ENCODE measurements at places on chromosomes 7 and 10.

- no peak for DNase-seq
Observed at GRCh38 chr10:42959833-42960232, 117.0 kb upstream of the RET start.

GRCh38 chr7:27835376-27835775, 95.4 kb downstream of the TAX1BP1 start:
- DNase-seq, result no peak

- DNase-seq, result peak; percentile 24
Observed at GRCh38 chr10:5434017-5434753, 21.8 kb downstream of the NET1 start.

DNA sequence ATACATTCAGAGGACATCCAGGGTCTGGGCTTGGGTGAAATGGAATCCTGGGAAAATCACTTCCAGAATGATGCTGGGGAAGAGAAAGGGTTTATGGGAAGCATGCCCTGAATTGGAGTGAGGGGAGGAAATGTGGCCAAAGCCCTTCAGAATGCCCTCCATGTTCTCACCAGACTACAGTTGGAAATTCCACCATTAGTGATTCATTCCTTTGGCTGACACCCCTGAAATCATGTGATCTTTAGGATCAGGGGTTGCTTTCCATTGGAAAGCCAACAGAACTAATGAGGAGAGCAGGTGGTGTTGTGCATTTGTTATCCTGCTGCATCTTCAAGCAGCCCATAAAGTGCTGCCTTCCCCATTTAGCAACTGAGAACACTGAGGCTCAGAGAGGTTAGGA, 20.8 kb upstream of the RADIL start:
- DNase-seq, result no peak

GRCh38 chr10:48254750-48255512, 19.6 kb downstream of the FRMPD2 start:
- no peak for DNase-seq

DNA sequence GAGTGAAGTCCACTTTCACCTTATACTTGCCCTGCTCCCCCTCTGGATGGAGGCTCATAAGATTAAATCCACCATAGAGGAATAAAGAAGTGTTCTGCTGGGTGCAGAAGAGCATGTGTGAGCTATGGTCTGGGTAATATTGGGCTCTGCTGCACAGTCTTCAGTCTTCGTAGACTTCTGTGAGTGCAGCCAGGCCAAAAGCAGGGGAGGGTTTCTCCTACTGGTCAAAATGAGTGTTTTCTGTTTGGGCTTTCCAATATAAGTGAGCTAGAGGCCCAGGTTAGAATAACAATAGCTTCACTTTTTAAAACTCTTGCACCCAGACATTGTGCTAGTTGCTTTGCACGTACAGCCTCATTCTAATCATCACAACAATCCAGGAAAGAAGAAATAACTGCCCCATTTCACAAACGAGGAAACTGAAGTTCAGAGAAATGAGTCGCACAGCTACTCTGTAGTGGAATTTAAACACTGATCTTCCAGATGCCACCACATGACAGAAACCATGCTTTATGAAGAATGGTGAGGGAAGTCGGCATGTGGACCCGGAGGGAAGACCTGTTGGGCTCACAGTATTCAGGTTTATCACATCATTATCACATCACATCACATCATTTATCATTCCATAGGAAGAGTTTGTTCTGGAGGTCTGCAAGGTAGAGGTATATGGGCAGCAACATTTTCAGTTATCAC, 23.8 kb upstream of the MSMB start:
- DNase-seq, result no peak

DNA sequence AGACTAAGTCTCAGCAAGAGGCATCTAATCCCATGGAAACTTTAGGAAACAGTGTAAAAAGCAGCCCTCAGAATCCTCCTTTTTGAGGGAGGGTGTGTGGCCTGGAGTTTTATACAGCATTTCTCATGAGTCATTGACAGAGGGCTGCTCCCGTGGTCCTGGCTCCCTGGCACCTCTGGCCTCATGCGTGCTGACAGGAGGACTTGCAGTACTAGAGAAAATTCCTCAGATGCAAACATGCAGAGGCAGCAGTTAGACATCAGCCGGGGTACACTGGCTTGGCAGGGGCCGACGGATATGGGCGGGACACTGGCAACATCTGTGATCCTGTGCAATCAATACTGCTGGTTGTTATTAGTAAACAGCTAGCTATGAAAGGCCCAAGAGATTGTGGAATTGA, 925.1 kb upstream of the CELF2 start:
- no peak for DNase-seq

- peak; percentile 43 for DNase-seq
Observed at GRCh38 chr7:95725205-95725604, 47.1 kb upstream of the DYNC1I1 start.

GRCh38 chr7:93048136-93048930, 69.4 kb downstream of the SAMD9 start:
- no peak for DNase-seq

GRCh38 chr7:13641714-13642113, 347.8 kb downstream of the ETV1 start:
- DNase-seq, result no peak

DNA sequence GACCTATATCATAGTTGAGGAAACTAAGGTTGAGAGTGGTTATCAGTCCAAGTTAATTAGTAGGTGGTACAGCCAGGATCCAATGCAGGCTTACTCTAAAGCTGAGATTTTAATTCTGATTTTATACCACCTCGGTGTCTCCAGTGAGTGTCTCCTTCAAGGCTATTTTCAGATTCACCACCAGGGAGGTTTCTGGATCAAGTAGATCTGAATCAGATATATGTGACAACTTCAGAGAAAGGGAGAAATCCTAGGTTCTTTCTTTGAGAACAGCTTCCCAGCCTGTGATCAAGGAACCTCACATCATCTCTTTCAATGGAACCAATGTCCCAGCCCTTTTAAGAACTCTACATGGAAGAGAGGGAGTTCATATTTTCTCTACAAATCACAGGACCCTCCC, 429.2 kb downstream of the SORCS3 start:
- DNase-seq, result no peak

DNA sequence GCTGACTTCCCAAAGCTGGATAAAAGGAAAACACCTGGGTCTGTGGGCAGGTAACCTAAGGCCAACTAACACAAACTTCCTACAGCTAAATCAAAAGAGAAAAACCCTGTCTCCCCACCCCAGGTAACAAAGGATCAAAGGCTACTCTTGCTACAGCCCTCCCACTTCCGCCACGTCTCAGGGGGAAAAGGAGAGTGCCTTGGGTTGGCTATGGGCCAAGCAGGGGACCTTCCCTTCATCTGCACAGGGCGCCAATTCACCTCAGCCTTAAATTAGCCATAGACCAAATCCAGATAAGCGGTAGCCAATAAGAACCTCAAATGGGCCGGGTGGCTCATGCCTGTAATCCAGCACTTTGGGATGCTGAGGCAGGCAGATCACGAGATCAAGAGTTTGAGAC, 69.1 kb upstream of the LANCL2 start:
- no peak for DNase-seq

DNA sequence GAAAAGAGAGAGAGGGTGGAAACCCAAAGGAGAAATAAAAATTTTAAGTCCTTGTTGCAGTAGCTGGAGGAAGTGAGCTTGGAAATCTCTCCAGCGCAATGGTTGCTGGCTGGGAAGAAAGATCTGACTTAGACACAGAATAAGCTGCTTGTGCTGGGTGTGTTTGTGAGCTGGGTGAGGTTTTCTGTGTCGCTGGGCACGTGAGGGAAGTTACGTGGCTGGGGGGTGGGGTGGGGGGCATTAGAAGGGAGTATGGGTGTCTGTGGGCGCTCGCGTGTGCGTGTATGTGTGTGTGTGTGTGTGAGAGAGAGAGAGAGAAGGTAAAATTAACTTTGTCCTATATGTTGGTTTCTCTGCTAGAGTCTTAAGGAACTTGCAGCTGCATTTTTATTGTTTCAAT, 11.6 kb downstream of the TCF7L2 start:
- DNase-seq, result no peak

- no peak for DNase-seq
Observed at GRCh38 chr7:92872701-92873100, 36.3 kb upstream of the CDK6 start.

DNA sequence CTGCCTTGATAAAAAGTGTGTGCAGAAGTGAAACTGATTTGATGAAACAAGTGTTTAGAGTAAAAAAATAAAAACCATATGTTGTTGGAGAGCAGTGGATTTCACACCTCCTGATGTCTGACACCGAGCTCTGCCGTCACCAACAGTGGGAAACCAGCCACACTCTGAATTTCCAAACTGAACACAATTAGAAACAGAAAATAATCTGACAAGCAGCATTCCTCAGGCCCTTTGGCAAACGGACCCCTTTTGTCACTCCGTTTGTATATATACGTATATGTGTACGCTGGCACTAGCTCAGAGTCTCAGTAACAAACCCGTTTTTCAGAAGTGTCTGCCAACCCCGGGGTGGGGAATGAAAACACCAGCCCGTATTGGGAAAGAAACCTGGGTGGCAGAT, 32.4 kb downstream of the TACC2 start:
- no peak for DNase-seq

GRCh38 chr10:48805411-48805810, 120.7 kb downstream of the WDFY4 start:
- no peak for DNase-seq

GRCh38 chr10:131944412-131944811, 37.3 kb downstream of the BNIP3 start:
- DNase-seq, result no peak

DNA sequence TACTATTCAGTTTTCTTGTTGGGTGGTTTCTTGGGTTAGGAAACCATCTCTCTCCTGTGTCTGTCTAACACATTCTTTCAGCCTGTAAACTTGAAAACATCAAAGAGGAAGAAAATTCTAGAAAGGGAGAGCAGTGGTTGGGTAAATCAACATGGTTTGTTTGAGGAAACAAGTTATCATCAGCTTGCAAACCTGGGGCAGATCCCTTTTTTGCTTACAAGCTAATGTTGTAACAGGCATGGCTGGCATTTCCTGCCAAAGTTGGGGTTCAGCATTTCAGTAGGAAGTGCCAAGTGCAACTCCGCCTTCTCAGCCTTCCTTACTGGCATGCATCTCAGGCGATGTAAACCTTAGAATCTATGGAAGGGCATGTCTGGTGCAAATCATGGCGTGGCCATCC, 112.6 kb downstream of the EEPD1 start:
- no peak for DNase-seq

DNA sequence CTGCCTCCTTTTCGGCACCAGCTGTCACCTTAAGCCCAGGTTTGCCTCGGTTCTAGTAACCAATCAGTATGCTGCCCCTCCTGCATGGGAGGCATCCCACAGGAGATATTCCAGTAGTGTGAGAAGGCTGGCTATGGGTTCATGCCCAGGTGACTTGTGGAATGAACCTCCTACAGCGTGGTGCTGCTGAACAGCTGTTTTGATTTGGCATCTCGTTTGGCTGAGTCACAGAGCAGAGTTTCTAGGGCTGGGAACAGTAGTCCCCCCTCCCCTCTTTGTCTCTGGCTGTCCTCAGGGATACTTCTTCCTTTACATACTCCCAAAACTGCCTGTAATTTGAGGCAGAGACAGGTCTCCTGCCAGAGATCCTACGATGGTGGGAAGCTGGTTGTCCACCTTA, 16.1 kb downstream of the R3HCC1L start:
- no peak for DNase-seq

DNA sequence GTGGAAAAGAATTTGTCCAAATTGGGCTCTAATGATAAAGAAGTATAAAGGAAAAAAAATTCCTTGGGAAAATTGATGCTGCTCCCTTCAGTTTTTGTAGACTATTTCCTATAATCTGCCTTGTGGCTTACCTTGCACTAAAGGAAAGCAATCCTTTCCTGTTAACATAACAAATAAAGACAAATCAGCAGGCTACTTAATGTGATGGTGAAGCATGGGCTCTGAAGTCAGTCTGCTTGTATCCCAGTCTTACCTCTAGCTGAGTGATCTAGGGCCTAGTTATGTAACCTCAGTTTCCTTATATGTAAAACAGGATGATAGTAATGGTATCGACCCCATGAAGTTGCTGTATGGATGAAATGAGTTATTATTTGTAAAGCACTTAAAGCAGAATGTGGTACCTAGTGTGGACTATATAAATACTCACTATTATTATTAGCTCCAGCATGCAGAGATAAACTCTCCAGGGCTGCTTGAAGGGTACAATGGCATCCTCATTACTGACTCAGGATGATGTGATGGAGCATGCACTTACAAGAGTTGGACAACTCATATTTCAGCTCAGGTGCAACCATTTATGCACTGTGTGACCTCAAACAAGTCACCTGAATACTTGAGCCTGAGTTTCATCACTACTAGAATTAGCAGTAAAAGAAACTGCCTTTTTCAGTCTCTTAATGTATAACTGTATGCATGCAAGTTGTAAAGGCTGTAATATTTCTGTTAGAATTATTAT, 156.1 kb downstream of the DKK1 start:
- DNase-seq, result no peak

DNA sequence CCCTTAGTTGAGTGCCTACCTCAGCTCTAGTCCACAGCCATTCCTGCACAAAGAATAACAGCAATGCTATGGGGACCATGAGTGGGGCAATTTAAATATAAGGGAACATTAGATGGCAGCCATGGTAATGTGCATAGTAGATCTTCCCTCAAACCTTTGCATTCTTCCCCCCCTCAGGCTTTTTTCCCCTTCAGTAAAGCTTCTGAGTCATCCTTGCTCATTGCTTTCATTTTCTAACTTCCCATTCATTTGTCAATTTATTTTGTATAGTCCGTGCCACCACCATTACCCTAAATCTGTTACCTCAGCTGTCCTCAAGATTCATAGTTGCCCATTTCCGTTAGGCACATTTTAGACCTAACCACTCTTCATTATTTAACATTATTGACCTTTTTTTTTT, 10.7 kb downstream of the HECTD2 start:
- DNase-seq, result no peak

- no peak for DNase-seq
Observed at GRCh38 chr10:96369890-96370583, 11.2 kb upstream of the OPALIN start.

GRCh38 chr7:108076156-108076555, 54.0 kb downstream of the LAMB4 start:
- no peak for DNase-seq

GRCh38 chr10:56496186-56496486, 135.1 kb upstream of the ZWINT start:
- no peak for DNase-seq

GRCh38 chr7:106419455-106420182, 134.8 kb upstream of the NAMPT start:
- DNase-seq, result no peak

DNA sequence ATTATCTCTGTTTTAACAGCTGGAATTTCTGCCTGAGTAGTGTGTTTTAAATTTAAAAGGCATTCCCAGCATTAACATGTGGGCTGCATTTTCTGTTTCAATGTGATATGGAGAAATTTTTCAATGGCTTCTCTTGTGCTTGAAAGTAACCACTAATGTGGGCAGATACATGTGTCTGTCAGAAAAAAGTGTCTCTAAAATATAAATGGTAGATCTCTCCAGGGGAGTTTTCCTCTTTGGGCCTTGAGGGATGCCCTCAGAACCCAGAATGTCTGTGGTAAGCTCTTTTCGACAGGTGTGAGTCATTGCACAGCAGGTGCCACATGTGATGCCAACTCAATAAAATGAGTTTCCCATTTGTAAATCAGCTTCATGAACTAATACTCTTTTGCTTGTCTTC, 221.1 kb downstream of the SEMA3E start:
- no peak for DNase-seq

GRCh38 chr10:34674176-34674575, 140.9 kb downstream of the PARD3 start:
- no peak for DNase-seq
